ENCODE measurements at places on chromosomes 16 and 17.

GRCh38 chr16:66574081-66574480 lies 5.2 kb upstream of the CMTM2 start:
- no peak for DNase-seq

DNA sequence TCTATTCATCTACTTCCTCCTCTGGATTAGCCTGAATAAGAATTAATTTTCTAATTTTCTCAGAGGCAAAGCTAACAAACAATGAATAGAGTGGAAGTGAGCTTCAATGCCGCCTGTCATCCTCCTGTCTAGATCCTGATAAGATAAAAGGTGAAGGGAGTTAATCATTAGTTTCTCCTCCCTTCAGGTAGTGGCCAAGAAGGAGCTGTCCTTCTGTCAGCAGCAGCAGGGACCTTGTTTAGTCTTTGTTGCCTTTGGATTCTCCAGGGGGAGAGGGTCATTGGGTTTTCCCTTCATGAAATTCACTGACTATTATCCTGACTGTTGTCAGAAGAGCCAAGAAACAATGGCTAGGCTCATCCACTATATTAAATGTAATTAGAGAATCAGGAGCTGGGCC lies 420.2 kb upstream of the GOT2 start:
- DNase-seq: no peak

GRCh38 chr16:30744183-30744582 lies 4.0 kb upstream of the PHKG2 start:
- no peak for DNase-seq

- DNase-seq: no peak
These were observed 64.1 kb upstream of the SREBF1 start for GRCh38 chr17:17900615-17901520.

- DNase-seq: no peak
These were observed 1.0 kb downstream of the FOXJ1 start for GRCh38 chr17:76139801-76140660.

- no peak for DNase-seq
These were observed 73.9 kb upstream of the ATF7IP2 start for GRCh38 chr16:10312008-10312407.

- no peak for DNase-seq
These were observed 526 bp upstream of the BORCS6 start for GRCh38 chr17:8190506-8190905.

GRCh38 chr17:65601881-65602280 lies 40.4 kb upstream of the AXIN2 start:
- no peak for DNase-seq

All from NCI-H1048 (cell line).